Smooth muscle cell of bladder (primary cell): ENCODE measurements at places on chromosomes 7 and 10. TPM values are rescaled to one million over a fixed set of nuclear protein-coding genes. Genes with fewer than 3 reads are reported as not detected.

COMMD3 gene
- total RNA-seq: 57.8 and 59.4 TPM in 2 replicates

LRRC17 gene
- 71.5 and 79.0 TPM in 2 replicates for total RNA-seq

GATA3 gene
- not detected in 2 replicates for total RNA-seq

CTAGE6 gene
- 0.28 and 0.55 TPM in 2 replicates for total RNA-seq

NRCAM gene
- 0.14 and 0.18 TPM in 2 replicates for total RNA-seq

LGI1 gene
- total RNA-seq: 0.14 TPM in 1 of 2 replicates, not detected in the other
